ENCODE measurements at places on chromosomes 16 and 17.

DNA sequence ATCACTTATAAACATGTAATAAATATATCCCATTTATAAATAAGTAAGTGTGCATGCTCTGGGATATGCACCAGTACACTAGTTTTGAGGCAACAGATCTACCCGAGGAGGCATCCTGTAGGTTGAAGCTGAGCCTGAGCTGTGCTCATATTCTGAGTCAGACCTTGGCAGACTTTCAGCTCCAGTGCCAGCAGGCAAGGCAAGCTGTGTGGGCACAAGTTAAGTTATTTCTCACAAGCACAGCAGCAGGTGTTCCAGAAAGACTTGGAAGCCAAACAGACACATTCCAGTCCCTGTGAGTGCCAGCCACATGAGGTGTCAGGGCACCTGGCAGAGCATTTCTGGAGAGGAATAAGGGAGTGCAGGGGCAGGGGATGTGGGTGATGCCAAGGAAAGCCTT is 1.3 kb upstream of the CLEC19A start:
- DNase-seq = no peak

GRCh38 chr16:85285681-85286065 is 173.4 kb upstream of the CIBAR2 start:
- DNase-seq = no peak

GRCh38 chr17:2456475-2456874 is 55.2 kb downstream of the METTL16 start:
- no peak for DNase-seq

DNA sequence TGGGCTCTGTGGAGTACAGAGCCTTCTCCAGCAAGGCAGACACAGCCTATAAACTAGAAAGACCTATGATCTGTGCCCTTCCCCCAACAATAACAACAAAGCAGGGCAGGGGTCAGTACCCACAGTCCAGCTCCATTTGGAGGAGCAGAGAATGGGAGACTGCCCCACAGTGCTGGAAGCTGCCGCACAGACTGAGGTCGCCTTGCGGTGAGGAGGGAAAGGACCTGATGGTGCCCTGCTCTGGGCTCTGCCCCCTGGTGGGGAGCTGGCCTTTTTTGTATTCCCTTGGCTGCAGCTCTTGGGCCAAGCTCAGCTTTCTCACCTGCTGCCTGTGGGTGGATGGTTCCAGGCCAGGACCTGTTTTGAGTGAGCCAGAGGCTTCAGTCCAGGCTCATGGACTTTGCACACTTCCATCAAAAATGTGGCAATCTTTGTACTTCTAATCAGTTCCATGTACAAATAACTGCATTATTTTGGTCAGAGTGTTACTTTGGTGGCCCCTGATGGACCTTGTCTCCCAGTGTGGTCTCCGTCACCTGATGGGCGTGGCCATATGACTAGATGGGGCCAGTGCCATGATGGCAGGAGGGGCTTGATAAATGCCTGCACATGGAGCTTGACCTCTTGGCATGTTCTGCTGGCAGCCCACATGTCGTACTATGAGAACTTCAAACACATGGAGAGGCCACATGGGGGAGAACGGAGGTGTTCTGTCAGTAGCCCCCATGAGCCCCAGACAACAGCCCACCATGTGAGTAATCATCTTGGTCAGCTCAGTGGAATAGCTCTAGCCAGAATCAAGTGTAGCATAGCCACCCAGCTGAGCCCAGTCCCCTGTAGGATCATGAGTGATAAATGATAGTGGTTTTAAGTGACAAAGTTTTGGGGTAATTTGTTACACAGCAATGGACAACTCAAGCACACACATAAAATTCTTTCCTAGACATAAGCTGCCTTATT is 24.2 kb downstream of the B9D1 start:
- peak; percentile 38 for DNase-seq

DNA sequence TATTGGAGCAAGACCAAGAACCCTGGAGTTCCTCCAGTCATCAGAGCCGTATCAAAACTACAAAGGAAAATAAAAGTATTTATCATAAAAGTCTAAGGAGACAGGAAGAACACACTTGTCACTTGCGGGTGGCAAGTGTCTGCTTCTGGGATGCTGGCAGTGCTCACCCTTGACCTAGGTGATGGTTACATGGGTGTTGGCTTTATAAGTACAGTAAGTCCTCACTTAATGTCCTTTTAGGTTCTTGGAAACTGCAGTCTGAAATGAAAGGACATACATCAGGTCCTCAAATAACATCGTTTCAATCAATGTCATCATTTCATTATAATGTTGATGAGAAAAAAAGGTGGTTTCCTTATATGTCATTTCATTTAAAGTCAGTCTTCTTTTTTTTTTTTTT is 3.0 kb upstream of the AIPL1 start:
- no peak for DNase-seq

DNA sequence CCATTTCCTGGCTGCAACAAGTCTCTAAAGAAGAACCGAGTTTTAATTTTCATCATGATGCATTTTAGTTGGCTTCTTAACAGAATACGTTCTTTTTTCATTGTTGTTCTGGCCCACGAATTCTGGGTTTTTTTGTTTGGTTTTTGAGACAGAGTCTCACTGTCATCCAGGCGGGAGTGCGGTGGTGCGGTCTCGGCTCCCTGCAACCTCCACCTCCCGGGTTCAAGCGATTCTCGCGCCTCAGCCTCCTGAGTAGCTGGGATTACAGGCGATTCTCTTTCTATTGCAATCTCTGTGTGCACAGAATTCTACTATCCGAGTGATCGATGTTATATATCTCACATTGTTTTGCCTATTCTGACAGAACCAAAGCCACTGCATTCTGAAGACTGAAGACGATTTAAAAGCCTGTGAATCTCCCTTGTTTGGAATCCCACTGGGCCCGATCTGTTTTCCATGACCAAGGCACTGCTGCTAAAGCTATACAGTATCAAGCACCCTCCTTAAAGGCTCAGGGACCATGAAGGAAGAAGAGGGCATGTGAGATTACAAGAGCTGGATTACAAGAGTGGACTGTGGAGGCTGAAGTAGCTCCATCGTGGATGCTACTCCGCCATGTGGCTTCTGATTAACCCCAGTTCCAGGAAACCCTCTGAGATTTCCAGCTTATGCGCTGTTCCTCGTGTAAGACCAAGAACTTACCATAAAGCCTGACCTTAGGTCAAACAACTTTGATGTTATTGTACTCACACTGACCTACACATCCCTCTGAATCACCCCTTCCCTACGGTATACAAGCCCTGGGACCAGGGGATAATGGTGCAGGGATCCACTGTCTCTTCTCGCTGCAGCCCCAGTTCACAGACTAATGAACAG is 44.3 kb downstream of the ADCY9 start:
- DNase-seq = no peak

- DNase-seq = no peak
These were observed 16.4 kb upstream of the SMG8 start for GRCh38 chr17:59193336-59193862.

GRCh38 chr17:16255481-16255921 is 38.5 kb downstream of the PIGL start:
- DNase-seq = no peak

DNA sequence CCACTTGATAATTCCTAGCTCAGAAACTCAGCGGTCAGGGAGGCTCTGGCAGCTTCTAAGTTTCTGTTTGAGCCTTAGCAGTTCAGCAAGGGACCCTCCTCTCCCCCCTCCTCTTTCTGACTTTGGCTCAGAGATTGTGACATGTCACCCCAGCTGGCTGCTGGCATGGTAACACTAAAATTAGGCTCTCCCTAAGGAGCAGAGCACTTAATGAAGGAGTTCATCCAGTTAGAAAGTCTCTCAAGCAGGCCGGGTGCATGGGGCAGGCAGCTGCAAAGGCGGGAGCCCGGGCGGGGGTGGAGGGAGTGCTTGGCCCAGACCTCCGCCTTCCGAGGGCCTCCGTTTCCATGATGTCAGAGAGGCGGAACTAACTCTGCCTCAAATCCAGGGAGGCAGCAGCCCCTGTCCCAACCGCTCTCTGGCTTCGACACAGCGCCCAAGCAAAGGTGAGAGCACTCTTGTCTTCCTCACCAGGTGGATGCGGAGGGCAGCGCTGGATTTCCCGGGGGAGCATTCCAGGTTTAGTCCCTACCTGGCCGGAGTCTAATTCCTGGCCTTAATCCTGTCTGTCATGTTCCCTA is 128.0 kb upstream of the PLCG2 start:
- no peak for DNase-seq

GRCh38 chr16:69240331-69240730 is 53.4 kb downstream of the SNTB2 start:
- no peak for DNase-seq

DNA sequence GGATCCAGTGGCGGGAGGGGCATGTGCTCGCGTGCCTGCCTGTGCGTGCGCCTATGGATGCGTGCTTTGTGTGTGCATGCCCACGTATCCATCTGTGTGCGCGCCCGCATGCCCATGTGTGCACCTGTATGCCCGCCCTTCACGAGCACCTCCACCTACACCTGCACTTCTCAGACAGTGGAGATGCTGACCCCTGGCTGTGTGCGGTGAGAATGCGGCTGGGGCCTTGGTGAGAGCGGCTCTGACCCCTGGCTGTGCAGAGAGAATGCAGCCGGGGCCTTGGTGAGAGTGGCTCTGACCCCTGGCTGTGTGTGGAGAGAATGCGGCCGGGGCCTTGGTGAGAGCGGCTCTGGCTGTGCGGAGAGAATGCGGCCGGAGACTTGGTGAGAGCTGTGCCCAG is 33.9 kb downstream of the AXIN1 start:
- DNase-seq = no peak

DNA sequence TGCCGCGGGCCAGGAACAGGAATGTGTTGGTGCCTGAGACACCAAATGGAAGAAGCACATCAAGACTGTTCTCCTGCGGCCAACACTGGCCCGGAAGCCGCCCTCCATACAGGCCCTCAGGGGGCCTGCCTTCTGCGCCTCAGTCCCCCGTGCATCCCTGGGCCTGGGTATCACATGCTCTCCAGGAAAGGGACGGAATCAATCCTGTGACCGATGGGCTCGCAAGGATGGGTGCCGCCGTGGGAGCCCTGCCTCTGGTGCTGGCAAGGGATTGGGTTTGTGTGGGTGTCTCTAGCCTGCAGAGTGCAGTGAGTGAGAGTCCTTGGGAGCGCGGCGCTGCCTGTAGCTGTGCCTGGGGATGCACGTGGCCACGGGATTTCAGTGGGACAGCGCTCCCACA is 19.4 kb downstream of the CIBAR2 start:
- no peak for DNase-seq

GRCh38 chr16:24838554-24839266 is 7.1 kb upstream of the SLC5A11 start:
- peak; percentile 49 for DNase-seq

DNA sequence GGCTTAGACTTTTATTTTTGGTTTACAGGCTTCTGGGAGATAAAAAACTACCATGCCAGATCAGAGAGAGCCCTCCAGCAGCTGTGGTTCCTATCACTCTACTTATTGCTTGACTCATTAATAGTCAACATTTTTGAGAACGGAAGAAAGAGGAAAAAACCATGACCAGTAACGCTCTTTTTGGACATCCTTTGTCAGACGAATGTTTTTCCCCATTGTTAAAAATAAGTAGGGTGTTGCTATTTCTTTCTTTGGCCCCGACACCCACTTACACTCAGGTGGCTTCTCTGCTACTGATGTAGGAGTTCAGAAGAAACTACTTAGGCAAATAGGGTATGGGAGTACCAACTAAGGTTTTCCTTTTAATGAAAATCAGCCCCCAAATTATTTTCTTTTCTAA is 27.5 kb downstream of the TVP23A start:
- DNase-seq = no peak

DNA sequence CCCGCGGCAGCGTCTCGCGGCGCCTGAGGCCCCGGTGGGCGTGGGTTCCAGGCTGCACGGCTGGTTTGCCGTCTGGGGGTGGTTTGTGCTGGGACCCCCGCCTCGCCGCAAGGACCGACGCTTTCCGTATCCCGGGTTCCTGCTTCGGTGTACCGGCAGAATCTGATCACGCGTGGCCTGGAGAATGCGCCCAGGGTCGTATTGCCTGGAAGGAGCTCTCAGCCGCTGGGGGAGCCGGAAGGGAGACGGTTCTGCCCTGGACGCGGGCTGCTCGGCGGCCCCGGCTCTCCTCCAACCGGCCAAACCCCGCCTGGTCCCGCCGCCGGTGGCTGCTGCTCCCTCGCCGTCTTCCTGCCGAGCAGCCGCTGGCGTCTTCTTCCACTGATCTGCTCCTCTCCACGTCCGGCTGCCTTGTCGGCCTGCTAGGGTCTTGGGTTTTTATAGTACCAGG is 39.8 kb downstream of the ZNF778 start:
- no peak for DNase-seq

DNA sequence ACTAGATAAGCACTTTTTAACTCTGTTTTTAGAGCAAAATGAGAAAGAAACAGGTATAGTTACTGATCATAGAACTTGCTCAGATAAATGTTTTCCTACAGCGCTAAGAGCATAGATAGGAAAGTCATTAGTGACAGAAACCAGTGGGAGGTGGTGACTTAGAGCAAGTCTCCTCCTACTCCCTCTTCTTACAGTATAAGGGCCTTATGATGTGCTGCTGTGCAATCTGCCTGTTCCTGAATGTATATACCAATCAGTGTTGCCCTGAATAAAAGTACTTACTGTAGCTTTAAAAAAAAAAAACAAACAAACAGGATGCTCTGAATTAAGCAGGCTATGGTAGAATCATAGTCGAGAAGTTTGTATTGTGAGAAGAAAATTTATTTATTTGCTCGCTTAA is 23.3 kb upstream of the RASL10B start:
- DNase-seq = peak; percentile 17

- DNase-seq = no peak
These were observed 45.9 kb upstream of the HS3ST3A1 start for GRCh38 chr17:13647543-13648021.

GRCh38 chr16:54812229-54812628 is 118.4 kb upstream of the IRX5 start:
- DNase-seq = no peak

DNA sequence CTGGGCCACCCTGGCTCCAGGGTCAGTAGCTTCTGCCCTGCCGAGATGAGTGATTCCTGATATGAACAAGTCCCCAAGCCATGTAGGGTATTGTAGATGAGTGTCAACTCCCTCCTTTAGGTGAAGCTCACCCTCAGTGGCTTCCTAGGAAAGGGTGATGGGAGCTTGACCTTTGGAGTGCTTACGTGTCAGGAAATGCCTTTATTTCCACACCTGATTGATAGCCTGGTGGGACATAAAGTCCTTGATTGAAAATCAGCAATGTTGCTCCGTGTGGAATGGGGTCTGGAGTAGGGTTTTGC is 58.4 kb downstream of the USP43 start:
- DNase-seq = no peak

- DNase-seq = no peak
These were observed 196.0 kb upstream of the PSMD7 start for GRCh38 chr16:74100395-74101326.

- no peak for DNase-seq
These were observed 18.3 kb downstream of the UBFD1 start for GRCh38 chr16:23575834-23576233.

DNA sequence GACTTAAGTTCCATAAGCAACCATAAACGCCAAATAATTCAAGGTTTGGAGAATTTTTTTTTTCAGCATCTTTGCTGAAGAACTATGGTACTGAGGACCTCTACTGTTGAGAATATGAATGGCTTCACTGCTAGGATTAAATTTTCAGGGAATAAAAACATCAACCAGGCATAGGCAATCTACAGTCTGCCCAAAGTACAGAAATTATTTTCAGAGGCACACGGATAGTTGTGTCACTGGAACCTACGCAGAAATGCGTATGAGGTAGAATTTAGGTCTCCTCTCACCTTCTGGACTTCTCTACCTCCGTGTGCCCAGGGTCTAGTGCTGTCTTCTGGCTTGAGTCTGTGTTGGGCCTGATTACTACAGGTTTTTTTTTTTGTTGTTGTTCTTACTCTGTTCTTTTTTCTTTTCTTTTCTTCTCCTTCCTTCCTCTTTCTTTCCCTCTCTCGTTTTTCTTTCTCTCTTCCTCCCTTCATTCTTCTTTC is 39.7 kb downstream of the NACA2 start:
- peak; percentile 58 for DNase-seq
